ENCODE measurements at places on chromosomes 11 and 22.
A peak's percentile ranks its signal among the peaks of the same experiment; 100 is the strongest.

- peaks cover 4% of the 10 kb centered on the region for H3K27me3 ChIP-seq
- no peak overlapping the region for H3K27ac ChIP-seq
- DNase-seq, result no peak
- no peak overlapping the region for H3K4me3 ChIP-seq
- H3K4me1 ChIP-seq, result peaks cover 3% of the 10 kb centered on the region
- H3K36me3 ChIP-seq, result no peaks in the 10 kb centered on the region
Measured at GRCh38 chr11:2164861-2165555, 4.0 kb upstream of the INS start.

- no peaks in the 10 kb centered on the region for H3K4me1 ChIP-seq
- no peak overlapping the region for H3K4me3 ChIP-seq
- H3K27me3 ChIP-seq, result no peaks in the 10 kb centered on the region
Measured at GRCh38 chr11:88439356-88439755, 101.8 kb upstream of the CTSC start.

- no peaks in the 10 kb centered on the region for H3K27me3 ChIP-seq
- no peaks in the 10 kb centered on the region for H3K36me3 ChIP-seq
- peak; percentile 90 for DNase-seq
Measured at GRCh38 chr11:3841426-3842350, 929 bp upstream of the RHOG start.

GRCh38 chr11:70233511-70233934 is 30.4 kb downstream of the FADD start:
- no peak for DNase-seq
- H3K27ac ChIP-seq, result no peak overlapping the region
- H3K27me3 ChIP-seq, result no peaks in the 10 kb centered on the region
- H3K4me1 ChIP-seq, result peaks cover 2% of the 10 kb centered on the region

- no peaks in the 10 kb centered on the region for H3K27me3 ChIP-seq
- H3K4me1 ChIP-seq, result peaks cover 15% of the 10 kb centered on the region
- H3K27ac ChIP-seq, result peak overlapping the region; percentile 49
- no peaks in the 10 kb centered on the region for H3K36me3 ChIP-seq
Measured at GRCh38 chr11:46827995-46828394, 18.1 kb downstream of the CKAP5 start.

- H3K4me1 ChIP-seq, result no peaks in the 10 kb centered on the region
- no peak overlapping the region for H3K4me3 ChIP-seq
- no peaks in the 10 kb centered on the region for H3K36me3 ChIP-seq
- DNase-seq, result no peak
- H3K27me3 ChIP-seq, result no peaks in the 10 kb centered on the region
- H3K27ac ChIP-seq, result no peak overlapping the region
Measured at GRCh38 chr11:104155375-104155774, 8.6 kb downstream of the PDGFD start.

DNA sequence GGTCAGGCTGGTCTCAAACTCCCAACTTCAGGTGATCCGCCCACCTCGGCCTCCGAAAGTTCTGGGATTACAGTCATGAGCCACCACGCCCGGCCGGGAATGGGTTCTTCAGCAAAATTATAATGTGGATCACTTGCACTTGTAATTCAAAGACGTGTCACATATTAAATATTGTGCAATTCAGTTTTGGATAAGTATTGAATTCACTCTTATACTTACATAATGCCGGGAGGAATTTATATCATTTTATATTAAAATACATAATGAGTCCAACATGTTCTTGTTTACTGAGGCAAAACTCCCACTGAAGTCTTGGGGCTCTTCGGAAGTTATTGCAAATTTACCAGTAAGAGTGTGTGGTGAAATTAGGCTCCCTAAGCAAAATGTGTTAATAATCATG is 635.2 kb upstream of the LUZP2 start:
- no peak overlapping the region for H3K4me3 ChIP-seq
- H3K27me3 ChIP-seq, result no peaks in the 10 kb centered on the region
- no peaks in the 10 kb centered on the region for H3K36me3 ChIP-seq
- no peak for DNase-seq
- no peaks in the 10 kb centered on the region for H3K4me1 ChIP-seq
- no peak overlapping the region for H3K27ac ChIP-seq

DNA sequence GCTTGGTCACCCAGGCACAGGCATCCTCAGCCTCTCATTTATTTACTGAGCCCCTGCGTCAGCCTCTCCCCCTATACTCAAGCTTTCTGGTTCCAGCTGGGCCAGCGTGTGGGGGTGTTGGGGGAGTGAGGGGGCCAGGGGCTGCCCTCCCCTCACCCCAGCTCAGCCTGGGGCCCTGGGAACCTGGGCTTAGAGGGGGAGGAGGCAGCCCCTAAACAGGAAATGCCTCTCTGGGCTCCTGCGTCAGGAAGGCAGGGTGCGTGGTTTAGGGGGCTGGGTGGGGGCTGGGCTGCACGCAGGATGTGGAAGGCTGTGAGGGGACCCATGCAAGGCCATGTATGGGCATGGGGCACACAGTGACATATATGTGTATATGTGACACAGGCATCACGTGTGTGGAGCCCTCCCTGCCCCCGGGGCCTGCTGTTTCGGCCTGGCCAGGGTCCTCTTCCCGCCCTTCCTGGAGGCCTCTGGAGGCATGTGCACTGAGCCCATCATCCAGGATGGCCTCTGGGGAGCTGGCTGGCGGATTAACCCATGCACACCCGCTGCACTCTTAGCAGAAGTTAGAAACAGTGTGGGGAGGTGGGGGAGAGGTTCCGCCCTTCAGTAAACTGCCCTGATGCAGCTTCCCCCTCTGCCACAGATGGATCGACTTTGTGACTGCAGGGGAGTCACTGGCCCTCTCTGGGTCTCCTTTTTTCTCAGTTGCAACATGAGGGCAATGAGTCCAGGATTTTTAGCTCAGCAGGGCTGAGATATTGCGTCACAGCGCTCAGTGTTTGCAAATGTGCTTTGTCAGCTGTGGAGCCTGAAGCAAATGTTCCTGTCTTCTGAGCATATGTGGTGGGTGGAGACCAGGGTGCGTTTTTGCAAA is 1.1 kb upstream of the CD248 start:
- peak overlapping the region; percentile 85 for H3K4me3 ChIP-seq
- H3K27me3 ChIP-seq, result no peaks in the 10 kb centered on the region
- peaks cover 19% of the 10 kb centered on the region for H3K4me1 ChIP-seq
- H3K27ac ChIP-seq, result peak overlapping the region; percentile 77
- DNase-seq, result peak; percentile 81
- H3K36me3 ChIP-seq, result no peaks in the 10 kb centered on the region

- no peak overlapping the region for H3K4me3 ChIP-seq
- peaks cover 10% of the 10 kb centered on the region for H3K4me1 ChIP-seq
- H3K27me3 ChIP-seq, result no peaks in the 10 kb centered on the region
- H3K27ac ChIP-seq, result no peak overlapping the region
Measured at GRCh38 chr22:50329236-50329635, 2.4 kb upstream of the DENND6B start.

GRCh38 chr11:36131721-36132397 is 157.4 kb downstream of the COMMD9 start:
- H3K36me3 ChIP-seq, result no peaks in the 10 kb centered on the region
- no peaks in the 10 kb centered on the region for H3K4me1 ChIP-seq
- no peak for DNase-seq
- no peaks in the 10 kb centered on the region for H3K27me3 ChIP-seq

DNA sequence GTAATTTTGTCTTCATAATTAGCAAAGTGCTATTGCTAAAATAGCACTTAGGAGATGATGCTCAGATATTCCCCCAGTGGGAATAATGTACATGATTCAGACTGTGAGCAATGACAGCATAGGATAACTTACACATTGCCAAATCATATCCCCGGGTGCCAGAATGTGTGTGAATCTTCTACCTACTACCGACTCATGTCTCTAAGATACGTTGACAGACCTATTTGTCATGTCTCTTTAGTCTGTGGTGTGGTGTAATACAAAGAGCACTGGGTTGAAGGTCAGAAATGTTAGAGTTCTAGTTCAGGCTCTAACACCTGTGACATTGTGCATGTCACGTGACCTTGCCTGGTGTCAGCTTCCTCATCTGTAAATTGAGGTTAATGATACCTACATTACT is 31.0 kb upstream of the PICALM start:
- DNase-seq, result no peak
- no peaks in the 10 kb centered on the region for H3K4me1 ChIP-seq
- H3K27me3 ChIP-seq, result no peaks in the 10 kb centered on the region

GRCh38 chr22:46793497-46793896 is 31.0 kb downstream of the TBC1D22A start:
- DNase-seq, result no peak
- H3K27ac ChIP-seq, result no peak overlapping the region
- no peaks in the 10 kb centered on the region for H3K27me3 ChIP-seq
- peaks cover 35% of the 10 kb centered on the region for H3K36me3 ChIP-seq
- H3K4me1 ChIP-seq, result peaks cover 2% of the 10 kb centered on the region

- DNase-seq, result no peak
- H3K36me3 ChIP-seq, result no peaks in the 10 kb centered on the region
- no peaks in the 10 kb centered on the region for H3K27me3 ChIP-seq
- H3K4me3 ChIP-seq, result no peak overlapping the region
- no peaks in the 10 kb centered on the region for H3K4me1 ChIP-seq
- H3K27ac ChIP-seq, result no peak overlapping the region
Measured at GRCh38 chr22:37254209-37254866, 10.3 kb upstream of the RAC2 start.

DNA sequence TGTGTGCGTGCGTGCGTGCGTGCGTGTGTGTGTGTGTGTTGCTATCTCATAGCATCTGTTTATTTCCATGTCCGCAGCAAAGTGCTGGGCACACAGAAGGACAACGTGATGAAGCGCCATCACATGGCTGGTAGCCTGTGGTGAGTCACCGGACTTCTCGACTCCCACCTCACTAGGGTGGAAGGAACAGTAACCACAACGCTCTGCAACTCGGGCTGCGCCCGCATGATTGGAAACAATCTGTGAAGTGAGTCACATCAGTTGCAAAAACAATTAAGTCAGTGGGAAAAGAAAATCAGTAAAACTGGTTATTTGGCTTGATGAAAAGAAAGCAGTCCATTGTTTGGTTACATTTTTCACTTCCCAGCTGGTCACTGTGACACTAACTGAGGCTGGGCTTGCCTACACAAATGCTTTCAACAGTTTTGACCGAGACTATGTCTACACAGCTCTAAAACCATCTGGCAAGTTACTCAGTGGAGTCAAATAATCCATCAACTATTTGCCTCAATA is 437.3 kb upstream of the CADM1 start:
- H3K4me1 ChIP-seq, result no peaks in the 10 kb centered on the region
- peak; percentile 33 for DNase-seq
- no peaks in the 10 kb centered on the region for H3K27me3 ChIP-seq
- H3K27ac ChIP-seq, result no peak overlapping the region

- peak overlapping the region; percentile 61 for H3K27ac ChIP-seq
- DNase-seq, result peak; percentile 60
- H3K36me3 ChIP-seq, result no peaks in the 10 kb centered on the region
- peaks cover 7% of the 10 kb centered on the region for H3K4me1 ChIP-seq
Measured at GRCh38 chr11:2940147-2940920, 11.1 kb upstream of the PHLDA2 start.

- no peak for DNase-seq
- H3K27me3 ChIP-seq, result no peaks in the 10 kb centered on the region
- H3K27ac ChIP-seq, result peak overlapping the region; percentile 58
- H3K4me1 ChIP-seq, result peaks cover 4% of the 10 kb centered on the region
- peak overlapping the region; percentile 27 for H3K4me3 ChIP-seq
- H3K36me3 ChIP-seq, result no peaks in the 10 kb centered on the region
Measured at GRCh38 chr22:23215294-23216241, 35.3 kb downstream of the BCR start.

DNA sequence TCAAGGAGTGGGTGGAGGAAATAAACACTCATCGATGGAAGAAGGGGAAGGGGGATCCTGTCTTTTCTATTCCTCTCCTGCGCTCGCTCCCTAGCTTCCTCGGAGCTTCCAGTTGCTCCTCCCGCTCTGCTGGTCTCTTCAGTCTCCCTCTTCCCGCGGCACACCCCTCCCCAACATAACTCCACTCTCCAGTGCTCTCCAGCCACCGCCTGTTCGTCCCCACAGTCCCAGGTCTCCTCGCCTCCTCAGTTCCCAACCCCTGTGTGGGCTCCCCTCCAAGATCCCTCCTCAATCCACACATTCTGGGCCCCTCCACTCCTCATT is 438 bp downstream of the ZW10 start:
- peak overlapping the region; percentile 89 for H3K4me3 ChIP-seq
- no peak for DNase-seq
- no peaks in the 10 kb centered on the region for H3K27me3 ChIP-seq
- H3K4me1 ChIP-seq, result peaks cover 12% of the 10 kb centered on the region
- peak overlapping the region; percentile 84 for H3K27ac ChIP-seq
- H3K36me3 ChIP-seq, result peaks cover 14% of the 10 kb centered on the region

- peaks cover 14% of the 10 kb centered on the region for H3K27me3 ChIP-seq
- H3K27ac ChIP-seq, result no peak overlapping the region
- no peaks in the 10 kb centered on the region for H3K4me1 ChIP-seq
Measured at GRCh38 chr11:134272381-134273316, 3.5 kb upstream of the GLB1L3 start.

DNA sequence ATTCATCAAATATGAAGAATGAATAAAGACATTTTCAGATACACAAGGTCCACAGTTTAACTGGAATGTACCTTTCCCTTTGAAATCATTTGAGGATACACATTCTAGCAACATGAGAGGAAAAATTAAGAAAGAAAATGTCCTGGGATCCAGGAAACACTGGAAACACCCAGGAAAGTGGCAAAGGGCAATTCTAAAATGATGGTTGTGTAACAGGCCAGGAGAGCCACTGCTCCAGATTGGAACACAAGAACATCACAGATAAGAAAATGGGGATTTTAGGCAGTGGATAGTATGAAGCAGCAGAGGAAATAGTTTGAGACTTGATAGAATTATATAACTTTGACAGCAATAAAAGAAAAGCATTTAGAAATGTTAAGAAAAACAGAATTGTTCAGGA is 56.1 kb upstream of the GRIK4 start:
- no peaks in the 10 kb centered on the region for H3K27me3 ChIP-seq
- DNase-seq, result no peak
- no peaks in the 10 kb centered on the region for H3K4me1 ChIP-seq
- no peak overlapping the region for H3K27ac ChIP-seq
- H3K36me3 ChIP-seq, result peaks cover 80% of the 10 kb centered on the region
- no peak overlapping the region for H3K4me3 ChIP-seq

DNA sequence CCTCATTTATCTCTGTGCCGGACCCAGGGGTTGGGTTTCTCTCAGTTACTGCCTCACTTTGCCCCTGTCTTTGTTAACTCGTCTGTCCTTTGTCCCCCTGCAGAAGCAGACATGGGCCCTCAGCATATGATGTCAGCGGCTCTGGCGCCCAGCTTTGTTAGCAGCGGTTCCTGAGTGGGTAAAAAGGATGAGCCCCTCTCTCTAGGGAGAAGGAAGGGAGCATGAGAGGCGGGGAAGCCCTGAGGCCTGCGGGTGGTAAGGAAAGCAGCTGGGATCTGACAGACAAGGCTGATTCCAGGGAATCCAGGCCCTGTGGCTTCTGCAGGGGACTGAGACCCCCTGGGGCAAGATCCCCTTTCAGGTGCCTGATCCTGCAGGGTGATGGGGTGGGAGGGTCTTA is 51.7 kb downstream of the MCM5 start:
- H3K27me3 ChIP-seq, result no peaks in the 10 kb centered on the region
- H3K4me3 ChIP-seq, result no peak overlapping the region
- H3K27ac ChIP-seq, result no peak overlapping the region
